ENCODE measurements at places on chromosomes 11 and 22. TPM values are rescaled to one million over a fixed set of nuclear protein-coding genes. Genes with fewer than 3 reads are reported as not detected.

- H3K27ac ChIP-seq = no peak overlapping the region
- H3K4me1 ChIP-seq = peaks cover 42% of the 10 kb centered on the region
- DNase-seq = no peak
- no peak overlapping the region for H3K4me3 ChIP-seq
These were observed 123.5 kb upstream of the APOA1 start for GRCh38 chr11:116960930-116961329.

DNA sequence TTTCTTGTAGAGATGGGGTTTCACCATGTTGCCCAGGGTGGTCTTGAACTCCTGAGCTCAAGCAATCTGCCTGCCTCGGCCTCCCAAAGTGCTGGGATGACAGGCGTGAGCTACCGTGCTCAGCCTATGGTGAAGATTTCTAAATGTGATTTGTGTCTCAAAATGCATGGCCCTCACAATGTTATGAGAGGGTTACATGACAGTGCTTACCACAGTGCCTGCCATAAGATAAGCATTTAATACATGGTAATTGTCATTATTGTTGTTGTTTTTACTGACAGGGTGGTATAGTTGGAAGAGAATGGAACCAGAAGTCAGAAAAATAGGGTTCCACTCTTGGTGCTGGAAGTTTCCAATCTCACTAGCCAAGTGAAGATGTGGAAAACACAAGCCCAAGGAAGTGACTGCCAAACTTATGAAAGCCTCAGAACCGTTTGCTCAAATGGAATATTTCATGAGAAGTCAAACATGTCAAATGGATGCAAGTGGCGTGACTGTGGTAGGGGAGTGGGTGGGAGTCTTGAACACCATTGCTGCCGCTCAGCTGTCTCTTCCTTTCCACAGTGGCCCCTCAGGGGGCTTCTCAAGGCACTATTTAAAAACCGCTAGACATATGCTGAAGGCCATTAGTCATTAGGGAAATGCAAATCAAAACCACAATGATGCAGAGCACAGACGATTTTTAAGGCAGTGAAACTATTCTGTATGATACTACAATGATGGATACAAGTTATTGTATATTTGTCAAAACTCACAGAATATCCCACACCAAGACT lies 29.1 kb upstream of the LMO2 start:
- DNase-seq = no peak
- H3K4me3 ChIP-seq = no peak overlapping the region
- H3K27me3 ChIP-seq = no peaks in the 10 kb centered on the region
- H3K27ac ChIP-seq = no peak overlapping the region

- H3K4me1 ChIP-seq = peaks cover 48% of the 10 kb centered on the region
- no peak overlapping the region for H3K4me3 ChIP-seq
- no peaks in the 10 kb centered on the region for H3K27me3 ChIP-seq
- DNase-seq = peak; percentile 68
- H3K36me3 ChIP-seq = no peaks in the 10 kb centered on the region
These were observed 11.1 kb downstream of the TXN2 start for GRCh38 chr22:36470162-36470993.

Gene OR52I2
- total RNA-seq = not detected

Gene A4GALT
- 11.4 TPM for total RNA-seq

Gene C11orf16
- total RNA-seq = not detected

Gene OR9G4
- total RNA-seq = not detected

Gene FAM227A
- not detected for total RNA-seq
